DMS79 (cell line): ENCODE measurements at places on chromosomes 1 and 21.

GRCh38 chr1:2445823-2446215 lies 30.3 kb upstream of the PLCH2 start:
- DNase-seq, result no peak

GRCh38 chr1:45542591-45542990 lies 8.0 kb upstream of the AKR1A1 start:
- DNase-seq, result no peak

DNA sequence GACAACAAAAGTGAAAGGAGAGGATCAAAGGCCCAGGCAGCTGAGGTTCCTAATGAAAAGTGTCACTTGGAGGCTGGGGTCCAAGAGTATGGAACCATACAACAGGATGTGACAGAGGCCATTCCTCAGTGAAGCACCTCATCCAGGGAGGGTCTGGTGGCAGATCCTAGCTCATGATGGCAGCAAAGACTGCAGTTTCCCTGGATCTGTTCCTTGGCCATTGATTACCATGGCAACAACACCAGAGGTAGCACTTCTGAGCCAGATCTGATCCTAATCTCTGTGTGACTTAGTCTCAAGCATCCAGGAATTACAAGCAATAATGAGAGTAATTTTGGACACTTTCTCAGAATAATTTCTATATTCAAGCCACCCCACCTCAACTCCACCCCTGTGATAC lies 12.9 kb downstream of the FAM177B start:
- DNase-seq, result no peak

GRCh38 chr1:22118291-22118992 lies 24.5 kb downstream of the WNT4 start:
- DNase-seq, result no peak

DNA sequence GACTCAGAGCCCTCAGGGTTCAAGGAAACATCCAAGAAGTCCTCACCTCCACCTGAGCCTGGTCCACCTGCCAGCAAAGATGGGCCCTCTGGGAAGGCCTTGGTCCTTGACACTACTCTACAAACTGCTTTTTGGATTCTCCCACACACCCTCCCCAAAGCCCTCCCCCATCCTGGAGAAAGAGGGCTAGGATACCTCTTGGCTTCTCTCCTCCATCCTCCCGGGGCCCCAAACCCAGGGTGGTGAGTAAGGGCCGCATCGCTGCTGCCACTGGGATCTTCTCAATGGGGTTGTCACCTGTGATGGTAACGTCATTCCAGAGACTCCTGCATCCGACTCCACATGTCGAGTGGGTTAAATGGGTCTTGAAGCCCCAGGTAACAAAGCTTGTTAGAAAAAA lies 26.6 kb downstream of the MATN1 start:
- no peak for DNase-seq

DNA sequence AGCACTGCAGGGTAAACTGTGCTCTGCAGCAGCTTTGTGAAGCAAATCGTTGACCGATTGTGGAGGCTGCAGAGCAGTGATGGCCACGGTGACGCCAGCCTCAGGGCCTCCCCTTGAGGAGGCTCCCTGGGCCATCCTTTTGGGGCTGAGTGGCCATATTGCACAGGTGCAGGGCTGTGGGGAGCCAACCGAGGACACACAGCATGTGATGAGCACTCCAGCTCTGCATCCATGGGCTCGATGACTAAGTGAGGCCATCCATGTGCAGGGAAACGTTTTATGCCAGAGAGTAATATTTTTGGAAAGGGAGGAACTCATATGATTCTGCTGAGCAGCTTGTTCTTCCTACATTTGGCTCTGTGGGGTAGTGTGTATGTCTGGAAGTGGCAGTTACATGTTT lies 24.6 kb downstream of the KCNK1 start:
- no peak for DNase-seq

- no peak for DNase-seq
Measured at GRCh38 chr1:205043866-205044265, 854 bp downstream of the CNTN2 start.

GRCh38 chr1:33288976-33289857 lies 31.7 kb downstream of the A3GALT2 start:
- no peak for DNase-seq

GRCh38 chr21:16563795-16564194 lies 834.0 kb downstream of the USP25 start:
- no peak for DNase-seq

- DNase-seq, result peak; percentile 1
Measured at GRCh38 chr1:107877092-107877491, 87.9 kb downstream of the VAV3 start.

GRCh38 chr1:95325349-95325748 lies 91.3 kb downstream of the RWDD3 start:
- DNase-seq, result no peak

- no peak for DNase-seq
Measured at GRCh38 chr1:6006882-6007281, 14.7 kb upstream of the NPHP4 start.

DNA sequence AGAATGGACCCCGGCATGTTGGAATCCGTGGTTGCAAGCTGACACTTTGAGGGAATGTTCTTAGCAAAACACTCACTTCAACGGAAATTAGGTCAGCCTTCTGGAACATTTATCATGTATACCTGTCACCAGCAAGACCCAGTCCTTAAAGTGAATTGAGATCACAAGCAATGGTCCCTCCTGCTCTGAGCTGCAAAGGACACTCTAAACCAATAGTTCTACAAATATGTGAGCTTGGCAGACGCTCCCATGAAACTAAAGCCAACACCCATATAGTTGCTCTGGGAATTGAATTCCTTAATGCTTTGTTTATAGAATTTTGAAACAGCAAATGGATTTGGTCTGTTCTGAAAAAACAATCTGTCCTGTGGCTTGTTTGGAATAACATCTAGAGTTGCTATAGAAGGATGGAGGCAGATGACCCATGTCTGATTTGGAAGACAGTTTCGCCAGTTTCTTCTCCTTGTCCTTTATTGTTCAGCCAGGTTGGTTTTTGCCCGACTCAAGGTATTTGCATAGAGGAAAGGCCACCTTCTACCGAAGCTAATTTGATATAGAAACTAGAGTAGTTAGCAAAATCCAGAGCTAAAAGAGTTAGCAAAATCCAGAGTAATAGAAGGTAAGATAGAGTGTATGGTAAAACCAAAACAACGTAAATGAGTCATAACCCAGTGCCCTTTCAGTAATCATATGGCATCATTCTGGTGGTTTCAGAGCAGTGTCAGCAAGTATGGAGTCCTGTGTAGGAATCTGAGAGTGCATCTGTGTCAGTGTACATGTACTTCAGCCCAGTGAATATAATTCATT lies 236.2 kb downstream of the NFIA start:
- DNase-seq, result no peak

- DNase-seq, result no peak
Measured at GRCh38 chr1:89051955-89052312, 13.1 kb downstream of the GBP1 start.

- no peak for DNase-seq
Measured at GRCh38 chr1:205680073-205680851, at the start of gene SLC45A3. SLC45A3 (minus strand) TSS chr1:205680509; CDS start chr1:205664656, 15,853 bp downstream.

- DNase-seq, result no peak
Measured at GRCh38 chr1:93753791-93754763, 72.4 kb upstream of the BCAR3 start.

- no peak for DNase-seq
Measured at GRCh38 chr21:39087238-39088030, 95.8 kb downstream of the PSMG1 start.

- DNase-seq, result no peak
Measured at GRCh38 chr1:117567435-117567834, 38.4 kb upstream of the TENT5C start.

GRCh38 chr1:220817907-220818306 lies 31.2 kb downstream of the MTARC1 start:
- no peak for DNase-seq

DNA sequence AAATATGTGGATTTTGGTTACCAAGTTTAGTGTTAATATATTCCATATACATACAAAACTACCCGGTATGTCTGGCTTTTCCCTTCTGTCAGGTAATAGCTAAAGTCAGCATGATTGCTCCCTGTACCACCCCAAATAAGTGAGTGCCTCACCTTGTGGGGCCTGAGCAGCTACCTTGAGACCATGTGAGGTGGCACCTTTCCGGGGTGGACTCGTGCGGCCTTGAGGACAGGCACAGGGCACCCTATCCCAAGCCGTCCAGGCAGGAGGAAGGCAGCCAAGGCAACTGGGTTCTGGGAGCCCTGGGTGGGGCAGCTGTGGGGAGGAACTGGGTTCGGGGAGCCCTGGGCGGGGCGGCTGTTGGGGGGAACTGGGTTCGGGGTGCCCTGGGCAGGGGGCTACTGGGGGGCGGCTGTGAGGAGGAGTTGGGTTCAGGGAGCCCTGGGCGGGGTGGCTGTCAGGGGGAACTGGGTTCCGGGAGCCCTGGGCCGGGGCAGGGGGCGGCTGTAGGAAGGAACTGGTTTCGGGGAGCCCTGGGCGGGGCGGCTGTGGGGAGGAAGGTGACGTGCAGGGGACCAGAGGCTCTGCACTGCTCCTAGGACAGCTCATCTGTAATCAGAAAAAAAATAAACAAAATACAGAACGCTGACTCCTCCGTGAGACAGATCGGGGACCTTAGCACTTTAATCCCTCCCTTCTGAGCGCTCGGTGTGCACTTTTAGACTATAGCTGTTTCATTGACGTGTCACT lies 63.3 kb downstream of the POFUT2 start:
- DNase-seq, result no peak

DNA sequence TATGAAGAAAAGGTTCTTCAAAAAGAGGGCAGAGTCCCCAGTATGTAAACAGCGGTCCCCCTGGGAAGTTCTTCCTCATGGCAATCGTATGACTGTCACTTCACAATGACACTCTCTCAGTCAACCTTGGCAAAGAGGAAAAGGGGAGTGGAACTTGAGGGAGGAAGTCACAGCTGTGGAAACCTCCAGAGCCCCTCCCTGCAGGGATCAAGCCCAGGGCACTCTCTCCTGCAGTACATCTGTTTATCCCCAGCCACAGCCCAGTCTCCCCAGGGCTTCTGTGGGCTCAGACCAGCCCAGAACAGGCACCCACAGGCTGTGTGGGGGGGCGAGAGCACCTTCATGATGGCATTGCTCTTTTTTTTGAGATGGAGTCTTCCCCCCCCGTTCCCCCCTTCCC lies 2.0 kb downstream of the ATP13A2 start:
- DNase-seq, result no peak

GRCh38 chr1:15173863-15174614 lies 20.5 kb downstream of the TMEM51 start:
- DNase-seq, result no peak

GRCh38 chr1:47554901-47555300 lies 117.1 kb downstream of the FOXD2 start:
- no peak for DNase-seq

GRCh38 chr1:78143152-78143551 lies 97.4 kb downstream of the GIPC2 start:
- DNase-seq, result no peak

GRCh38 chr1:179015396-179015795 lies 10.3 kb upstream of the FAM20B start:
- no peak for DNase-seq

DNA sequence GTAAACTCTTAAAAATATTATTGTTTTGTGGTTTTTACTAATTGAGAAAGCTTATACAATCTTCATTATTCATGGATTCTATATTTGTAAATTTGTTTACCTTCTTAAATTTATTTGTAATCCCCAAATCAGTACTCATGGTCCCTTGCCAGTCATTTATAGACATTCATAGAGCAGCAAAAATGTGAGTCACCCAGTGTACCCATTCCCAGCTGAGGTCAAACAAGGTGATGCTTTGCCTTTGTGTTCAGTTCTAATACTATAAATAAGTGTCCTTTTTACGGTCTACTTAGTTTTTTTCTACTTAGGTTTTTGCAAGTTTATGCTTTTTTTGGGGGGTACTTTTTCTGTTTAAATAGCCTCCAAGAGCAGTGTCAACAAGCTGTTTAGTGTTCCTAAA lies 36.1 kb downstream of the SORT1 start:
- DNase-seq, result no peak

DNA sequence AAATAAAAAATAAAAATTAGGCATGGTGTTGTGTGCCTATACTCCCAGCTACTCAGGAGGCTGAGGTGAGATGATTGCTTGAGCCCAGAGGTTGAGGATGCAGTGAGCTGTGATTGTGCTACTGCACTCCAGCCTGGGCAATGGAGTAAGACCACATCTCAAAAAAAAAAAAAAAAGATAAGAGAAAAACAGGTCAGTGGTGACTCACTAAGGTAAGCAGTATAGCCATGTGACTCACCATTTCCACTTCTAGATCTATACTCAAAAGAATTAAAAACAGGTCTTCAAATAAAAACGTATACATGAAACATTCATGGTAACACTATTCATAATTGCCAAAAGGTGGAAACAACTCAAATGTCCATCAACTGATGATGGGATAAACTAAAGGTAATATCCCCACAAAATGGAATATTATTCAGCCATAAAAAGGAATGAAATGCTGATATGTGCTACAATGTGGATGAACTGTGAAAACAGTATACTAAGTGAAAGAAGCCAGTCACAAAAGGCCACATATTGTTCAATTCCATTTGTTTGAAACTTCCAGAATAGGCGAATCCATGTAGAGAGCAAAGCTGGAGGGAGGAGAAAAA lies 75.1 kb downstream of the ZNF281 start:
- no peak for DNase-seq

- DNase-seq, result no peak
Measured at GRCh38 chr21:41507521-41508414, at the start of gene TMPRSS2. TMPRSS2 (minus strand) TSS chr21:41508158; CDS start chr21:41498133, 10,025 bp downstream.

GRCh38 chr1:60063561-60063960 lies 10.0 kb downstream of the C1orf87 start:
- DNase-seq, result no peak

DNA sequence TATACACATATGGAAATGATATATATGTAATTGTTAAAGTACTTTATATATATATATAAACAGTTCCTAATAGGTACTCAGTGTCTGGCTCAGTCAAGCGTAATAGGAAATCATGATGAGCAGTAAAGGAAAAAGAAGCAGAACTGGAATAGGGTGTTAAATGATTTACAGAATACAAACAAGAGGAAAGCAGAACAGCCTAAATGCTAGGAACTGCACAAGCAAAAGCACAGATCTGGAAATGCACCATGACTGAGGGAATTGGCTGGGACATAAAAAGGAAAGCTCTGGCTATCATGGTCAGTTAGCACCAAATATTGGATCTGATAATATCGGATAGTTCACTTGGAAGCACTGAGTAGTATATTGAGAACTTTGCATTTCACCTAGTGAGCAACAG lies 51.8 kb downstream of the SLC44A5 start:
- DNase-seq, result no peak

DNA sequence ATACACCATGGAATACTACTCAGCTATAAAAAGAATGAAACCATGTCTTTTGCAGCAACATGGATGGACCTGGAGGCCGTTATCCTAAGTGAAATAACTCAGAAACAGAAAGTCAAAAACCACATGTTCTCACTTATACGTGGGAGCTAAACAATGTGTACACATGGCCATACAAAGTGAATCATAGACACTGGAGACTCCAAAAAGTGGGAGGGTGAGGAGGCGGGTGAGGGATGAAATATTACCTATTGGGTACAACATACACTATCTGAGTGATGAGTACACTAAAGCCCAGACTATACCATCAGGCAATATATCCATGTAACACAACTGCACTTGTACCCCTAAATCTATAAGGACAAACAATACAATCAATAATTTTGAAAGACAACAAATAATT lies 39.5 kb upstream of the FAM20B start:
- no peak for DNase-seq

- DNase-seq, result no peak
Measured at GRCh38 chr1:185987611-185988321, 253.6 kb downstream of the HMCN1 start.
